ENCODE measurements at places on chromosomes 2 and 18.
A peak's percentile ranks its signal among the peaks of the same experiment; 100 is the strongest.

- DNase-seq: no peak
These were observed 22.6 kb downstream of the CAPN13 start for GRCh38 chr2:30784682-30785081.

- DNase-seq: no peak
These were observed 6.5 kb upstream of the MAL start for GRCh38 chr2:95018861-95019550.

DNA sequence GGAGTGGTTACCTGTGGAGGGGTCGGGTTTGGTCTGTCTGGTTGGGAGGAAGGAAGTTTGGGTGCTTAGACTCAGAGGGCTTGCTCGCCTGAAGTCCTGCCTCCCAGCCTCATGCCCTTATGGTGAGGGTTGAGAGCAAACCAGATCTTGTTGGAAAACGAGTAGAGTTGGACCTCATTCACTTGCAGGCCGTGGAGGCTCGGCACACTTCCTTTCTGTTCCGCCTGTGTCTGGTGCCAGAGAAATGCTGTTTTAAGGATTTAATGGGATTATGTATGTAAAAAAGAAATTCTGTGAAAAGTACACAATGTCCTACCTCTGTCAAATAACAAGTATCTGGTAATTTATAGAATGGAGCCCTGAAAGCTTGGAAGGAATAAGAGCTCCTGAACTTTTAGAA is 29.6 kb downstream of the GATA6 start:
- DNase-seq: no peak

DNA sequence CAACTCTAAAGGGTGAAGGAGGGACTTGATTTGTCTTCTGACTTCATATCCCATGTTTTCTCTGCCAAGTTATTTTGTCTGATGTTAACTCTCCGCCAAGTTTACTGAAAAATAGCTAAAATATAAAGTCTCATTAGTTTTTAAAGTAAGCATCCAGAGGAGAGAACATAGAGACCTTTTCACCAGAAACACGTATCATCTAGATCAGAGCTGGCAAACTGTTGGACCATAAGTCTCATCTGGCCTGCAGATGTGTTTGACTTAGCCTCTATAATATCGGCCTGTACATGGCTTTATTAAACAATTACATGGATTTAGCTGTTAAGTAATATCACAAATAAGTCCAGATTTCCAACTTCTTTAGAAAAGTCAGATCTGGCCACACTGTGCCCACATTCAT is 182.6 kb downstream of the PLCL1 start:
- no peak for DNase-seq

- no peak for DNase-seq
These were observed 185.0 kb upstream of the RASGRP3 start for GRCh38 chr2:33291278-33292013.

DNA sequence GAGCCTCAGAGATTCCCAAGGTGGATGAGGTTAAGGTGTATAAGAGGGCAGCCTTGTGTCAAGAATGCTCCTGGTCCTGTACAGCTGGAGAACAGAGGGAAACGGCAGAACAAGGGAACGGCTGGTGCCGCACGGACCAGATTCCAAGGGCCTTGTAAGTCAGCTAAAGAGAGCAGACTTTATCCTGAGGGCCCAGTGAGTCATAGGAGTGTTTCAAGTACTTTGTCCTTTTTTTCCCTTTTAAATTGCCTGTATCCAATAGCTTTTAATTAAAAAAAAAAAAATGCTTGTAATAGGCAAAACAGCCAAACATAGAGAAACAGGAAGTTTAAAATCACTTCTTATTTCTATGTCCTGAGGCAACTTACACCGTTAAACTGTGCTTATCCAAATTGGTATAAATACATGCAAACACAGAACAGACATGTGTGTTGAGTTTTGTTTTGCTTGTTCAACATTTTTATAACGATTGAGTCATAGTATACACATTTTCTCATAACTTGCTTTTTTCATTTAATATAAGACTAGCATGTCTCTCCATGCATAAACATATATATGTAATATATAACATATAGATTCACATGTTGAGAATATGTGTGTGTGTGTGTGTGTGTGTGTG is 42.1 kb upstream of the EVA1A start:
- no peak for DNase-seq

DNA sequence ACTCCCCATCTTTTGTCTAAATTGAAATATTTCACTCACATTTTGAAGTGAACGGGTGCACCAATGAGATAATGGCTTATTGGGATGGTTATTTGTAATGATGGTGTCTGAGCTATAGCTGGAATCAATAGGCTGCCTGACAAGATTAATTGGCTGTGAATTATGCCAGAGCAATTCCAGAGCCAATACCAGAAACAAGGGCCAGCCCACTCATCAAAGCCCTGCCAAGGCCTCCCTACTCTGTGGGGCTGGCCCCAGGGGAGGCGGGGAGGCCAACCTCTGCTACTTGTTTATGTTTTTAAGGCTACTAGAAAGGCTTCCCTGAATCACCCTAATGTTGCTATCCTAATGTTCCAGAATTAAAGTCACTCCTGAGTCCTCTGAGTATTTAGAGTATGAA is 29.1 kb upstream of the NEMP2 start:
- no peak for DNase-seq

DNA sequence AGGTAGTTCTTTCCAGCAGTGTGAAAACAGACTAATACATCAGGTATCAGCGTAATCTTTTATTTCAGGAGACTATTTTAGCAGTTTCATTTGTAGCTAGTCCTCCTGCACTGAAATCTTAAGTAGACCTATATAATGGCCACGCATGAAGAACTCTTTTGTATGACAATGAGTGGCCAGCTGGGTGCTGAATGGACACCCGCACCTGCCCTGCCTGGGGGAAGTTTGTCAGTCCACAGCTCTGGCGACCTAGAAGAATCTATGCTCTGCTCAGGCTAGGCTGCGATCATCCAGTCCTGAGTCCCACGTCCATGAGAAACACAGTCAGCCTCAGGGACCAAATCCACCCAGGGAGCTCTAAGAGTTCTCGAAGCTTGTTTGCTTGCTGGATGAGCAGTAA is 709.2 kb upstream of the ID2 start:
- no peak for DNase-seq

DNA sequence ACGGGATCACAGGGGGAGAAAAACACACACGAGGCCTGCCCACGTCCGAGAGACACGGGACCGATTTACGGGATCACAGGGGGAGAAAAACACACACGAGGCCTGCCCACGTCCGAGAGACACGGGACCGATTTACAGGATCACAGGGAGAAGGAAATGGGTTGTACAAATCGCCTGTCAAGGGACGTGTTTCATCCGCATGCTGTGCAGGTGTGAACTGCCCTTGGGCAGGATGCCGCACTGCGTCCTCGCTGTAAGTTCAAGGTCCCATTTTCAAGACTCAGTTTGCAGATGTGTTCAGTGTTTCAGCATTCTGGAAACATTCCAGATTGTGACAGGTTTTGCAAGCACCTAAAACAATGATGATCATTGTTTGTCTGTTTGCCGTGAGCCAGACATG is 2.3 kb upstream of the KCNG2 start:
- DNase-seq: no peak

GRCh38 chr2:57563015-57563414 is 483.6 kb upstream of the VRK2 start:
- DNase-seq: no peak

- no peak for DNase-seq
These were observed 195.6 kb upstream of the POU3F3 start for GRCh38 chr2:104658144-104658835.

DNA sequence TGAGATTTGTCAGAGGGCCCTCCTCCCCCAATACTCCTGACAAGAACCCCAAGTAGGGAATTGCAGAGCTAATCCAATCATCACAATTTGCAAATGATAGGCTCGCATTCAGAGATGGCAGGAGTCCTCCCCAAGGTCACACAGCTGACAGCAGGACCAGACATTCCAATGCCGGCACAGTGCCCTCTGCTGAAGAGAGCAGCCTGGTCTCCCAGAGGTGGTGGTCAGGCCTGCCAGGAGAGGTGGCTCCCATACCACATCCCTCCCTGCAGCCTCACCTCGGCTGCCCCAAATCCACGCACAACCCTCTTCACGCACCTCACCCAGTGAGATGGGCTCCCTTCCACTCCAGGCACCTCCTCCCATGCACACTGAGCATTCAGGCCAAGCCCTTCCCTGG is 25.4 kb downstream of the EN1 start:
- no peak for DNase-seq

GRCh38 chr18:64019922-64020756 is 50.3 kb downstream of the SERPINB8 start:
- DNase-seq: no peak

DNA sequence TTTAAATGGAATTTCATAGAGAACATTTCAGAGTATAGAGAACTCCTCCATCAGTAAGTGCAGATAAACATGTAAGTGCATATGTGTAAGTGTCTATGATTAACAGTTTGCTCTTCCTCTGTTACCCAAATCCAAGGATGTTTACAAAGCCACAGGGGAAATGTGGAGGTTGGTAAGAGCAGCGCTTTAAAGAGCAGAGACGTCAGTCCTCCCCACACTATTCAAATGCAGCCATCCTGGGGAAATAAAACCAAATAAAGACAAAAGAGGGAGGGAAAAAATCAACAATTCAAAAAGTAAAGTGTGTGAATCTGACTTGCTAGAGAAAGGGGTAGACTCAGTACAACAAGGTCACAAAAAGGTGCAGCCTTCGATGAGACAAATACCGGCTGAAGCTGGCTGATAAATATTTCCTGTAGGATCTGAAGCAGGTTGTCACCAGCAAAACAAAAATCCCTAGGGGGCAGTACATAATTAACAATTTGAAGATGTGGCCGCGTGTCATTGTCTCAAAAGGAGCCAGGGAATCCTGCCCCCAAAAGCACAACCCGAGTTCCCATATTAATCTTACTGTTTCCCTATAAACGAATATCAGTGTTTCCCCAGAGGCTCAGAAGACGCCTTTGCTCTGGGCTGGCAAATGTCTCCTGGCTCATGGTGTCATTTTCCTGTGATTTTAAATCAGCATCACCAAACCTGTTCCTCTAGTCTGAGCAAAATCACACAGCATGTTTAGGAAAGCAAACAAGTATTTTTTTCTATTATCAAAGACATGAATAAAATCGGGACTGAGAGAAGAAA is 216.5 kb downstream of the CDCA7 start:
- no peak for DNase-seq

GRCh38 chr2:79792090-79792489 is 279.2 kb downstream of the CTNNA2 start:
- no peak for DNase-seq

DNA sequence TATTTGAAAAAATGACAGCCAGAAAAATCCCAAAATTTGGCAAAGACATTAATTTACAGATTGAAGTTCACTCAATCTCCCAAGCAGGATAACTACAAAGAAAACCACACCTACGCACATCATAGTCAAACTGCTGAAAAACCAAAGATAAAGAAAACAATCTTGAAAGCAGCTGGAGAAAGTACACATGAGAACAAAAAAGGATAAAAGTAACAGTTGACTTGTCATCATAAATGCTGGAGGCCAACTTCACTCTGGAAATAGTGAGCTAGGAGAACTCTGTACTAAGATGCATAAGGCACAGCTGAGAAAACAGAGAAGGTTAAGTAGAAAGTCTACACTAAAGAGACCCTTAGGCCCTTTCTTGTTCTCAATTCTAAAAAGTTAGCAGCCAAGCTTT is 73.1 kb downstream of the TLK1 start:
- no peak for DNase-seq

DNA sequence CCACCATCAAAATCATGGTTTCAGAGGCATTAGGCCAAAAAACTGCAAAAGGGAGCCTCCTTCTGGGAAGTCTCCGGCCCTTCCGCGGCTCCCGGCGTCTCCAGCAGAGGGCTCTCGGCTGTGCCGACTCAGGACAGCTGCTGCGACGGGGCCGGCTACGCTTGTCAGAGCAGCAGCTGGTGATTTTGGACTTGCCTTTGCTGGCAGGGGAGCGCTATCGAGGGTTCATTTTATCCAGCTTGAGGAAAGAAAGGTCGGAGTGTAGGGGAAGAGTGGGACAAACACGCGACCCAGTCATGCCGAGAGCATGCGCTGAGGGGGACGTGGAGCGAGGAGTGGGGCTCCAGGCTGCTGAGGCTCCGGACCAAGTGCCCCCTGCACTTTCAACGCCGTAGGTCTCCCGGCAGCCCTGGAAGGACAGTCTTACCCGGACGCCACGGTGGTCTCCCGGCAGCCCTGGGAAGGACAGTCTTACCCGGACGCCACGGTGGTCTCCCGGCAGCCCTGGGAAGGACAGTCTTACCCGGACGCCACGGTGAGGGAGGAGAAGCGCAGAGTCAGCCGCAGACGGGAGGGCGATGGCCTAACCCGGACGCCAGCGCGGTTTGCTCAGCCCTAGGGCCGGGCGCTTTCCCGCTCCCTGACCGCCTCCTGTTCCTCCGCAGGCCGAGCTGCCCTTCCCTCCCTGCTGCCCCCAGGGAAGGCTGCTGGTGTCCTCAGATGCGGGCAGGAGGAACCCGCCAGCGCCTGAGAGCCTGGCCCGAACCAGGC is 21.7 kb downstream of the DDX18 start:
- DNase-seq: peak; percentile 34

DNA sequence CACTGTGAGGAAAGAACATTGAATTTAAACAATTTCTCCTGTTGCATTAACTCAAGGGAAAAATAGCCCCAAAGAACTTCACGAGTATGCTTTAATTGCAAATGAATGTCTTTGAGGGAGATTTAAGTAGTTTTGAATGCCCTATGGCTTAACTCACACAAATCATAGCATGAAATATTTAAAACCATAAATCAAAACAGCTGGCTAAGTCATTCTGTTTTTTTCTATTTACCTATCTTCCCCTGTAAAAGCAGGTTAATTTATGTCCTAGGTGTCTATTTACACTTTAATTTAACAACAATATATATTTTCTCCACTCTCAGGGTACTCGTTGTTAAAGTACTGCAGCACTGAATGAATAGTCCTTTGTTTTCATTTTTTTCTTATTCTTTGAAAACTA is 118.8 kb upstream of the PIEZO2 start:
- DNase-seq: no peak

- no peak for DNase-seq
These were observed 38.6 kb downstream of the RAMP1 start for GRCh38 chr2:237898057-237898414.

DNA sequence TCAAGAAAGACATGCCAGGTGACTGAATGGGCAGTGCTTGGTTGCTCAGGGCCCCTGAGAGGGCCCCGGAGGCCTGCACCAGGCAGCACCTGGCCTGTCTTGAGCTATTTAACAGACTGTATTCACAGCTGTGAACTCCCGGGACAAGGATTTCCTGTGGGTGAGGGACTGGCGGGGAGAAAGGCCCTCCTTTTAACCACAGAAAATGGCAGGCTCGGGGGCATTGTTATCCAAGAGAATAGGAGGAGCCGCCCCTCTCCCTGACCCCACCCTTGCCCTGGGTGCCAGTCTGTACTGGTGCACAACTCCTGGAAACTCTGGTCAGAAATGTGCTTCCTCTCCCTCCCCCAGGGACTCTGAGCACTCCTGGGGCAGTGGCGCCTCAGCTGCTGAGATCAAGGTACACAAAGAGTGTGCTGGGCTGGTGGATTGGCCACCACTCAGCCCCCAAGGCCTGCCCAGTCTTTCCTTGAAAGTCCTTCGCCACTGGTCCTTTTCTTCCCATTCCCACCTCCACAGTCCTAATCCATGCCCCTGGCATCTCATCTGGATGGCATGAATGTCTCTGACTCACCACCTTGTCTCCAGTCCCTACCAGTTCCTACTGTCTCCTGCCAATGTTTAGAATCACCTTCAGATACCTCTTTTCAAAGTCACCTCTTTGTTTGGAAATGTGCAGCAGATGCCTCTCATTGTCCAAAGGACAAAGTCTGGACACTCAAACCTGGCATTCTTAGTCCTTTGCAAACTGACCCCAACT is 19.6 kb upstream of the EPAS1 start:
- no peak for DNase-seq

- no peak for DNase-seq
These were observed 193.1 kb downstream of the HNMT start for GRCh38 chr2:138157372-138157771.

Data from T-helper 9 cell (primary cell).